ENCODE measurements at places on chromosomes 2 and 18.

DNA sequence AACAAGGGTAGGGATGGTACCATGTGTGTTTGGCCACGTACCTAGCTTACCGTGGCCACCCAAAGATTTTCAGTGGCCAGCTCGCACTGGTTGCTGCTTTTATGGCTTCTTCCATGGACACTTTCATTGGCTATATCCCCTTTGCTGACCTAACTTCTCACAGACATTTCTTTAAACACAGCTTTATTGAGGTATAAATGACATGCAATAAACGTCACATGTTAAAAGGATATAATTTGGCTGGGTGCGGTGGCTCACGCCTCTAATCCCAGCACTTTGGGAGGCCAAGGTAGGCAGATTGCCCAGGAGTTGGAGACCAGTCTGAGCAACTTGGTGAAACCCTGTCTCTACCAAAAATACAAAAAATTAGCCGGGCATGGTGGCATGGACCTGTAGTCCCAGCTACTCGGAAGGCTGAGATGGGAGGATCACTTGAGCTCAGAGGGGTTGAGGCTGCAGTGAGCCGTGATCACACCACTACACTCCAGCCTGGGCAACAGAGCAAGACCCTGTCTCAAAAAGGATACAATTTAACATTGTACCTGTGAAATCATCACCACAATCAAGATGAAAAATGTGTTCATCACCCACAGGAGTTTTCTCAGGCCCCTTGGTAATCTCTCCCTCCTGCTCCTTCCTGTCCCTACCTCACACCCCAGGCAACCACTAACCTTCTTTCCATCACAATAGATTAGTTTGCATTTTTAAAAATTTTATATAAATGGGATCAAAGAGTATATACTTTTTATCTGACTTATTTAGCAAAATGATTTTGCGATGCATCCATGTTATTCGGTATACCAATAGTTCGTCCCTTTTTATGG, 127.8 kb upstream of the PPP1CB start:
- no peak for DNase-seq

- DNase-seq = no peak
These were observed 49.8 kb downstream of the FBXO15 start for GRCh38 chr18:74097803-74098202.

- DNase-seq = no peak
These were observed 303.6 kb downstream of the SLC8A1 start for GRCh38 chr2:40148334-40148733.

- DNase-seq = no peak
These were observed 94.1 kb downstream of the AAK1 start for GRCh38 chr2:69549421-69549820.

DNA sequence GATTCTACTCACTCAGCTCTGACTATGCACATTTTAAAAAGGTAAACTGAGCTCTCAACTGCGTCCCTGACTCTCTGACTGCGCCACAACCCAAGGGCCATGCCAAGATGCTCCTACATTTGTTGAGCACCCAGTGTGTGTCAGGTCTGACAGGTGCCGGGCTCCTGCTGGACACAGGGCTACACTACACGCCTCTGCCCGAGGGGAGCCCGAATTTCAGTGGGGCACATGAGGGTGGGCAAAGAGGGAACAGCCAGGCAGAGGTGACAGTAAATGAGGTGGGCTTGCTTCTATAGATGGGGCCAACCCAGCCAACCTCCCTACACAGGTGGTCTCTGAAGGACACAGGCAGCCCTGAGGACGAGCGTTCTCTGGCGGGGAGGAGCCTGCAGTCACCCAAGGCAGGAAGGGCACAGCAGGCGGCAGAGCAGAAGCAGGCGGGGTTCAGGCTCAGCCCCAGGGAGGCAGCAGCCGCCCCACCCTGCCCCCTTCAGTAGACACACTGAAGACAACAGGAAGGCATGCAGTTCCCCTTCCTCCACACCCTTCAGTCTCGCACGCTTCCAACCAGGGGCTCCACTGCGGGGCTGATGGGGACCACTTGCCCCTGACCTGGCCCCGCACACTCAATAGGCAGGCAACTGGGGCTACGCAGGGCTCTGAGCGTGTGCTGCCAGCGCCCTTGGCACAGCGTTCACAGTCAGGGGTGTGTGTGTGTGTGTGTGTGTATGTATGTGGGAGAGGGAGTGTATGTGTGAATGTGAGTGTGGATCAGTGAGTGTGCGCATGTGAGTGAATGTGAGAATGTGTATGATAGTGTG, 98.4 kb downstream of the UXS1 start:
- DNase-seq = peak; percentile 59

- no peak for DNase-seq
These were observed 12.0 kb downstream of the UGP2 start for GRCh38 chr2:63853527-63854310.

DNA sequence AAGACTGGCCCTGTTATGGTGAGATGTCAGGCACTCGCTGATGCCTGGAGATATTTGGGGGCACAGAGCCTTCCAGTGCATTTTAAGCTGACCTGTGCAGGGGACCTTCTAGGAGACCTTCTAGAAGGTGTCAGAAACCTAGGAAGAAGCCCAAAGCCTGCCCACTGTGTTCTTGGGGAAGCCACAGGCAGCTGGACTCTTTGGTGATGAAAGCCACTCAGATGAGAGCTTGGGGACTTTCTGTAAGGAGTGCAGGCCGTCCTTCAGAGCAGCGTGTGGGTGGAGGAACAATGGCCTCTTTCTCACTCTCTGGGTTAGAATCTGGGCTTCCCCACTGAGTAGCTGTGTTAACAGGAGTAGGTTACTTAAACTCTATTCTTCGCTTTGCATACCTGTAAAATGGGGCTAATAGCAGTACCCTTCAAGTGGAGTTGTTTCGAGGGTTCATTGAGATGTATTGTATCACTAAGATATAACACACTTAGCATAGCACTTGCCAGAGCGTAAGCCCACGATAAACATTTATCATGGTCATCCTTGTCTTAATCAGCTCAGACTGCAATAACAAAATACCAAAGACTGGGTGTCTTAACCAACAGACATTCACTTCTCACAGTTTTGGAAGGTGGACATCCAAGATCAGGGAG, 322.3 kb upstream of the EPAS1 start:
- DNase-seq = peak; percentile 8

DNA sequence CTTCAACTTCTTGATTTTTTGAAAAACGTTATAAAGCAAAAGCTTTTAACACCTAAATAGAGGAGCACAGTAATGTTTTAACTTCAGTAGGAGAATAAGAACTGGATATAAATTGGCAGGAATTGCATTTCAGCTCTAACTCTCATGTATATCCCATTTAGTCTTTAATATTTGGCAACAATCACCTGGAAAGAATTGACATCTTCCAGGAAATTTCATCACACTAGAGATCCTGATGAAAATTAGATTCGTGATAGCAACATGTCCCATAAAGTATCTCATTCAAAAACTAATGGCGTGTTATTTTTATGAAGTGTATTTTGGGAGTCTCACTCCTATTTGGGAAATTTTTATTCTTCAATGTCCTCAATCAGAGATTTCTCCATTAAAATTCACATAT, 131.1 kb upstream of the DNAJC10 start:
- no peak for DNase-seq

DNA sequence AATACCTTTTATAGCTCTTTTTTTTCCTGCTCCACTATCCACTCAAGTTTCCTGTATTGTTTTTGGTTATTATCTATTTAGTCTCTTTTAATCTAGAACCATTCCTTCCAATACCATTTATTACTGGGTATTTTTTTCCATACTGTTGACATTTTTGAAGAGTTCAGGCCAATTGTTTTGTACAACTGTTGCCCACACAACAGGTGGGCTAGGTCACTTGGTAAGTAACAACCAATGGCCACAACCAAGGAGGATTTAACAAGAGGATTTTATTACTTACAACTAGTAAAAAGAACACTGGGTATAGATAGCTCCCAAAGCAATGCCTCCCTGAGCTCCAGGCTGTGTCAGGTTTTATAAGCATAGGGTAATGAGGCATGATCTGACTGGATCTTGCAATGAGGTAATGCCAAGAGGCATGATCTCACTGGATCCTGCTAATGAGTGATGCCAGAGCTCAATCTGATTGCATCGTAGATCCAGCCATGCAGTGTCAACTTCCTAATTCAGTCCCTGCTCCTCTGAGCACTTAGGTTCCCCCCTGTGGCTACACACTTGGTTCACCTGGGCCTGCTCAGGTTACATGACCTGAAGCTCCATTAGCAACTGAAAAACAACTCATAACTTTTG, 7.1 kb upstream of the CEP68 start:
- DNase-seq = no peak

- DNase-seq = no peak
These were observed 73.1 kb downstream of the RTN4 start for GRCh38 chr2:54977149-54977548.

- DNase-seq = no peak
These were observed 647.8 kb upstream of the SLC39A10 start for GRCh38 chr2:195009202-195009601.

GRCh38 chr2:26574066-26574899, 66.9 kb downstream of the CIB4 start:
- DNase-seq = no peak

DNA sequence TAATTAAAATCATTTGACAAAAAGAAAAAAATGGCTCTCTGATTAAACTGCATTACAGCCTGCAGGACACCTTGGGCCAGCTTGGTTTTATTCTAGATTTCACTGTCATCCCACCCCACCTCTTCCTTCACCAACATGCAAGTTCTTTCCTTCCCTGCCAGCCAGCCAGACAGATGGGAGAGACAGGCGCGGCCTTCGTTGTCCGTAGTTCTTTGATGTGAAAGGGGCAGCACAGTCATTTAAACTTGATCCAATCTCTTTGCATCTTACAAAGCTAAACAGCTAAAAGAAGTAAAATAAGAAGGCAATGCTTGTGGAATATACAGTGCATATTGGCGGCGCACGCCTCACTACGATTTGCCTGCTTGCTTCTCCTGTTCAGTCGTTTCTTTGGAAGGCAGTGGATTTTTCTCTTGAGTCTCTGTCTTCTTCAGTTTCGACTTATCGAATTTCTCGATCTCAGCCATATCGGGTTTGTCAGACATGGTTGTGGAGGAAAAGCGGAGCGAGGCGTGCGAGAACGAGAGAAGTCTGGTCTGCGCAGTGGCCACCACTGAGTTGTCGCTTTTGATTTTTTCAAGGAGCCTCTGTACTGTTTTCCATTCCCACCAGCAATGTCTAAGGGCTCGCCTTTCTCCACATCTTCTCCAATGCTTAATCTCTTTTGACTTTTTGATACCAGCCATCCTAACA, 22.4 kb downstream of the COLEC11 start:
- DNase-seq = no peak

DNA sequence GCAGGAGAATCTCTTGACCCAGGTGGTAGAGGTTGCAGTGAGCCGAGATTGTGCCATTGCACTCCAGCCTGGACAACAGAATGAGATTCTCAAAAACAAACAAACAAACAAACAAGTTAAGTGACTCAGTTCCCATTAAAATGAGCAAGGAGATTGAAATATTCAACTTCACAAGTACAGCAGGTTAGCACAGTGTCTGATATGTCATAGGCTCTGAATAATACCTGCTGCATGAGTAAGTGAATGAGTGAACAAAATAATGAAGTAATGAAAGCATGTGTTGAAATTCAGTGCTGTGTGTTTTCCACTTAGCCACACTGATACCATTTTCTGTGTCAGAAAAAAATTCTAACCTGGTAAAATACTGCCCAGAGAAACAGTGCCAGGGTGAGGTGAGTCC, 41.9 kb upstream of the SETBP1 start:
- no peak for DNase-seq

DNA sequence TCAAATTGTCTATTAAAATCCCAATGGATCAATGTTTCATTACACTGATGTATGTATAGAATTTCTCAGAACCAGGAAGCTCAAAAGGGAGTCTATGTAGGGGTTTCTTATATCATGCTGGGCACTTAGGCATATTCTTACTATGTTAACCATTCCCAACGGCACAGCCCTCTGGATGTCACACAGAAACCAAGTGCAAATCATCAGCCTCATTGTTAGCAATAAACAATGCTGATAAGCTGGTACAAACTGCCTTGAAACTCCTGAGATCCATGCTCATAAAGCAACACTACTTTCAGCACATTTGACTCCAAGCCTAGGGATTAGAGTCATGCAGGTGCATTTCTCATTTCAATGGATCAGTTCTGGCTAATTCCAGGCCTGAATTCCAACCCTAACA, 730.2 kb upstream of the SLC39A10 start:
- no peak for DNase-seq

- DNase-seq = no peak
These were observed 117.6 kb downstream of the ALPK2 start for GRCh38 chr18:58511306-58511705.

GRCh38 chr2:53793261-53793660, 6.4 kb downstream of the ERLEC1 start:
- DNase-seq = no peak

Measured in T-helper 2 cell treated with Interferon-gamma antibody and Interleukin-4, amounts not matched to agents 5 μg/mL and 100 μg/mL, for 36 hours (primary cell).